ENCODE measurements at places on chromosomes 11 and 22.

DNA sequence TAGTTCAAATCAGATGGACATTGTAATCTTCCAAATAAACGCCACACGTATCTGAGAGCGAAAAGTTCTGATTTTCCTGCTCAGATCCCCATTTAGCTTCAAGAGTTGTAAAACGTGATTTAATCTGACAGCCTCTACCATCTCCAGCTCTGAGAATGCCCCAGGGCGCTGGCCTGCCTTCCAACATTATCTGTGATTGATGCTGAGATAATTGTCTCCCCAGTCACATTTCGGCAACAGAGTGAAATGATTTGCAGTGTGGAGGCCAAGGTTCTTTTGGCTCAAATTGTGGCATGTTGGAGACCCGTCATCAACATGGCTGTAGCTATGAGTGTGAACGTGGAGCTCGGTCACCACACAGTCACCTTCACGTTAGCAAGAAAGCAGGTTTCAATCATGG lies 283.4 kb downstream of the BRD1 start:
- DNase-seq = no peak

- peak; percentile 16 for DNase-seq
Observed at GRCh38 chr22:45082795-45083194, 73.0 kb upstream of the PHF21B start.

- peak; percentile 12 for DNase-seq
Observed at GRCh38 chr11:130827451-130828377, 88.6 kb downstream of the SNX19 start.

GRCh38 chr22:25680956-25681355 lies 61.0 kb upstream of the MYO18B start:
- no peak for DNase-seq

- no peak for DNase-seq
Observed at GRCh38 chr11:36868380-36868779, 270.3 kb upstream of the RAG2 start.

DNA sequence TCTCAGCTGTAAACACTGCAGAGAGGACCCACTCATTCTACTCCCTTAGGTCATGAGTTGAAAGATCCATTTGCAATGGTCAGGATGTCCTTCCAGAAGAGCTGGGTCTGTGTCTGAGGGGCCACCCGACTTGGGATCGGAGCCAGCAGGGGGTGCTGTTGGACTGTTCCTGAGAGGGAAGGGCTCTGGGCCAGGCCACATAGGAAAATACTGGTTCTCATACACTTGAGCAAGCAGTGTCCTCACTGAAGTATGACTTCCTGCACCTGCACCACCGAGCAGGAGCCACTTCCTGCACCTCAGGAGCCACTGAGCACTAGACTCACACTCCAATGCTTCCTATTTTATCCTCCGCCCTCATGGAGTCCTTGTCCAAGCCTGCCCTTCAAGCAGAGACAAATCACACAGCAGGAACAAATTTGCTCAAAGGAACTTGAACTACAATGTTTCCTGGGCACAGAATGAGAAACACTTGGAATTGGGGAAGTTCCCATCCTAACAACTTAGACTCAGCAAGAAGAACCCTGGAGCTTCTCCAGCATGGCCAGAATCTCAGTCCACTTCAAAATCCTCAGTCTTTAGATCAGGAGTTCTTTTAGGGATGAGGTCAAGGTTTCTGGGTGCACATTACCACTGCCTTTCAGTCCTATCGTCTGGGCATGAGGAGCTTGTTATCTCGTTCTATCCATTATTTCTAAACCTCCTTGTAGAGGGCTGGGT lies 36.6 kb upstream of the VPREB1 start:
- peak; percentile 68 for DNase-seq

DNA sequence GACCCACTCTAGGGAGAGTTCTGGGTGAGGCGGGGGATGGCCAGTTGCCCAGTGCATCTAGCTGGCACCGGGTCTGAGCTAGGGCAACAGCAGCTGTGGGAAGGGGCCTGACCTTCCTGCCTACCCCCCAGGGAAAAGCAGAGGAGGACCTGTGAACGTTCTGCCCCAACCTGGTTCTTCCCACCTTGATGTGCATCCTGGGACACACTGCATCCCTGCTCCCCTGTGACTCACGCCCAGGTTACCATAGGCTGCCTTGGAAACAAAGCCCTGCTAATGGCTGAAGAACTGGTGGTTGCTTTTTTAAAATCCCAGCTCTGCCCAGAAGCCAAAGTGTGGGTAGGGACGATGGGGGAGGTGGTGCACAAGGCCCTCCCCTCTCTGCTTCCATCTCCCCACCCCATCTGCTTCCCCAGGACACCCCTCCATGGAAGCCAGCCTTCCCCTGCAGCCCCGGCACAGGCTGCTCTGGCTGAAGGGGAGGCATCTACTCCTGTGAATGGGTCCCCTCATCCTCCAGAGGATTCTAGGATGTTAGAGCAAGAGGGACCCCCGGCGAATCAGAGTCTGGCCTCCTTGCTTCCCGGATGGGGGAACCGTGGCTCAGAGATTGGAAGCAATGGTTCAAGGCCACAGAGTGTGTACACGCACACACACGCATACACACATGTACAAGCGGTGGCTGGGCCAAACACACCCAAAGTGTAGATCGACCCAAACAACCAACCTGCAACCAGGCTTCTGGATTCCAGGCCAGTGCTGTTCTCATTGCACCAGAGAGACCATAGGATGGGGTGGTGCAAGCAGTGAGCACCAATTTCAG lies 7.6 kb upstream of the C11orf96 start:
- DNase-seq = no peak

GRCh38 chr11:6417907-6418556 lies 862 bp downstream of the APBB1 start:
- DNase-seq = no peak

- DNase-seq = no peak
Observed at GRCh38 chr11:30485222-30485621, 100.9 kb downstream of the MPPED2 start.

GRCh38 chr11:44524751-44525201 lies 40.7 kb upstream of the CD82 start:
- DNase-seq = no peak

DNA sequence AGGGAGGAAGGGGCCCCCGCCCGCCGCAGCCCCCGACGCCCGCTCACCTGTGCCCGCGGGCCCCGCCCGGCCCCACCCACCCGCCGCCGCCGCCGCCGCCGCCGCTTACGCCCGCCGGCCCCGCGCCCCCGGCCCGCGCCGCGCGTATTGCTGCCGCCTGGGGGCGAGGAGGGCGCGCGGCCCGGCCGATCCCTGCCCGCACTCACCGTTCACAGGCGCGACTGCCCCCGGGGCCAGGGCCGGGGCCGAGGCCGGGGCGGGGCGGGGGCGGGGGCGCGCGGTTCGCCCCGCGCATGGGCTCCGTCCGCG lies 212 bp downstream of the HRAS start:
- DNase-seq = no peak

DNA sequence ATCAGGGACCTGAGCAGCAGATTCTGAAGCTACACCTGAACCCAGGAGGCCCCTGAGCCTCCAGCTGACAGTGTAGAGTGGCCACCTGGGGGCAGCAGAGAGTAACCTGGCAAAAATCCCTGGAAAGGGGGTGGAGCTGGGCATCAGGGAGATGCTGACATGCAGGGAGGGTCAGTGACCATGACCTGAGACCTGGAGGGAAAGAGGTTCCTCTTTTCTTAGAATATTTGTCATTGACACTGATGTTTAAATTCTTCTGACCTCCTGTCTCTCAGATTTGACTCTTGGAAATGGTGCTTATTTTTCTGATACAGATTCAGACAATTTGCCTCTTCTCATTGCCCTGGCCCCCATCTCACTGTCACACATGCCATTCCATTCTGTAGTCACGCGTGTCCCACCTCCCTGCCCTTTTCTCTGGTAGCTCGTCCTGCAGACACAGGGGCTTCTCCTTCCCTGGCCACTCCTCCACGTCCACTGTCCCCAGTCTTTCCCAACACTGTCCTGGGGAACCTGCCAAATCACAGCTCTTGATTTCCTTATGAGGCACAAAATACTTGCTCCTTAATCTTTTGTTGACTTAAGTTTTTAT lies 117.2 kb upstream of the IGLL5 start:
- DNase-seq = peak; percentile 30

GRCh38 chr11:59562292-59562691 lies 51.0 kb downstream of the OR4D9 start:
- no peak for DNase-seq

- DNase-seq = no peak
Observed at GRCh38 chr11:34593085-34593484, 27.8 kb upstream of the EHF start.

DNA sequence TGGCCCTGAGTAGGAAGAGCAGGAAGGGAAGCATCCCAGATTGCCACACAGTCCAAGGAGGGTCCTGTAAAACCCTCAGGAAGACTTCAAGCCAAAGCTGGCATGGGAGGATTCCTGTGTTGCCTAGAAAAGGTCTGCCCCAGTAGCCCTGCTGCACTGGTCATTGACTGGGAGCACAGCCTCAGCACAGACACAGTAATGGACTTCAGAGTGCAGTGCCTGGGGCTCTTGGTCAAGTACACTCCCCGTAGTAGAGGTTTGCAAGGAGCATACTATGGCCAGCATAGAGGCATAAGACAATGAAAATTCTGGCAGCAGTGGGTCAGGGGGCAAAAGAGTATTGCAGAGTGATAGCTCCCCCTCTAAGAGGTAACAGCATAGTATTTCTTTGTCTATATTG lies 36.2 kb upstream of the FJX1 start:
- DNase-seq = no peak

DNA sequence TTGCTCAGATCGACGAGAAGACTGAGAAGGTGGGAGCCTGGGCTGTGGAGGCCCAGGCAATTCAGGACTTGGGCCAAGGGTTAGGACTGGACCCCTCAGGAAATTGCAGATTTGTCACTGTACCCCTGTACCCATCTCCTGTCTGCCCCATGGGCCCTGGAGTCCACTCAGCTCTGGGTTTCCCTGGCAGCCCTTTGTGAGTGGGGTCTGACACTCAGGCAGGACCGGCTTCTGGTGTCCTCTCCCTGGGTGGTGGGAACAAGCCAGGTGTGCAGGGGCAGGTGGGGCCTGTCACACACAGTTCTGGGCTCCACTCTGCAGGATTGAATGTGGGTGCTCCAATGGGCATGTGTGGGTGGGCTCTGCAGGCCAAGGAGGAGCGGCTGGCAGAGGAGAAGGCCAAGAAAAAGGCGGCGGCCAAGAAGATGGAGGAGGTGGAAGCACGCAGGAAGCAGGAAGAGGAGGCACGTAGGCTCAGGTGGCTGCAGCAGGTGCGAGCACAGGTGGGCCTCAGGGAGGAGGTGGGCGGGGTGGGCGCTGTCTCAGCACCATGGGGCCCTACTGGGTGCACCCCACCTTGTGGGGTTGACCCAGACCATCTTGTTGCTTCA lies 21.6 kb downstream of the INCENP start:
- DNase-seq = no peak

DNA sequence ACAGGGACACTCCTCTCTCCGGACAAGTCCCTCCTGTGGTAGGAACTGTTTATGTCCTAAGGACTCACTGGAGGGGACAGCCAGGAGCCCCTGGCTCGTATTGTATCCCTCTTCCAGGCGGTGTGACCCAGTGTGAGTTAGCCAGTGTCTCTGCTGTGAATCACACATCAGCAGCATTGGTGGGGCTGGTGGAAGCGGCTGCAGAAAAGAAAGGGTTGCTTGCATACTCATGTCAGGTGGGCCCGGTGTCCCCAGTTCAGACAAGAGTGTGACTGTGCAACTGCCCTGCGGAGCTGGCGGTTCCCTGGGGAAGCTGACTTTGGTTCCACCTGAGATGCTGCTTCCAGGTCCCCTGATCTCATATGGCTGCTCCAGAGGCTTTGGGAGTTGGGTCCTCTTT lies 99.4 kb downstream of the ZBTB16 start:
- DNase-seq = no peak

GRCh38 chr11:70302419-70302752 lies 31.9 kb downstream of the PPFIA1 start:
- DNase-seq = no peak

DNA sequence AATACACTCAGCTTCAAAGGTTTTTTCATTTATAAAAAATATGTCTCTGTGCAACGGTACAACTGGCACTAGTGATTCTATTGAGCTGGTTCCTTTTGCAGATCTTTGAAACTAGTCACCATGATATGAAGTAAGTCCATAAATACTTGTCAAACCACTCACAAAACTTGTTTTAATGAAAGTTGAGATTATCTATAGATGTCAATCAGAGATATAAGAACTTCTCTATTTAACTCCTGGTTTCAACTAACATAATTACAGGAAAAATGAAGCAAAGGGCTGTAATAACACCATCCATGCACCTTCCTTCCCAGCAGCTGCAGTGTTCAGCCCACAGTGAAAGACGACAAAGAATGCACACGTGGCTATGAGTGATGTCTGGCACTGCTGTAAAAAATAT lies 44.7 kb downstream of the TMEM123 start:
- no peak for DNase-seq

- DNase-seq = no peak
Observed at GRCh38 chr11:58641803-58642581, 19.5 kb downstream of the CNTF start.

- no peak for DNase-seq
Observed at GRCh38 chr22:49903322-49904039, 14.8 kb downstream of the ALG12 start.

DNA sequence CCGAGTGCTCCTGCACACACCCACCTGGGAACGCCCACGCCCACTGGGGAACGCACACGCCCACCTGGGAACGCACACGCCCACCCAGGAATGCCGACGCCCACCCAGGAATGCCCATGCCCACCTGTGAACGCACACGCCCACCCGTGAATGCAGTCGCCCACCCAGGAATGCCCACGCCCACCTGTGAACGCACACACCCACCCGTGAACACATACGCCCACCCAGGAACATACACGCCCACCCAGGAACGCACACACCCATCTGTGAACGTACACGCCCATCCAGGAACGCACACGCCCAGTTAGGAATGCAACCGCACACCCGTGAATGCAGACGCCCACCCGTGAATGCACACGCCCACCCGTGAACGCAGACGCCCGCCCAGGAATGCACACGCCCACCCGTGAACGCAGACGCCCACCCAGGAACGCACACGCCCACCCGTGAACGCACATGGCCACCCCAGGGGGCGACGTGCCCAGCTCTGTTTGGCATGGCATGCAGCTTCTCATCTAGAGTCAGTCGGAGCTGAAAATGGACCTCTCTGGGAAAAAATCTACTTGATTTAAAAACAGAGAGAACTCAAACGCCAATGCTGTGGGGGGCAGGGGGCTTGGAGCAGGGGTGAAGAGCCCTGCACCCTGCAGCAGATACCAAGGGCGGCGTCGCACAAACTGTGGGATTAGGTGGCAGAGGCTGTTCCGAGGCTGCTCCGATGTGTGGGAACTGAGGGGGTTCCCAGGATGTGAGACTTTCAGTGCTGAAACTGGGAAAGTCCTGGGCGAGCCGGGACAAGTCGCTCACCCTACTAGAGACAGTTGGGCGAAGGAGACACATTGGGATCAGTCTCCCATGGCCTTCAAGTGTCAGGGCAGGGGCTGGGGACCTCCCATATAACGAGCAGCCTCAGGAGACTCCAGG lies 83.3 kb downstream of the MYEOV start:
- no peak for DNase-seq

- DNase-seq = no peak
Observed at GRCh38 chr11:20046416-20046815, 113.9 kb downstream of the DBX1 start.

Measured in inflammatory macrophage treated with lipopolysaccharide for 4 hours (primary cell).